Stimulated activated CD4-positive, alpha-beta T cell treated with anti-CD3 and anti-CD28 coated beads, Interleukin-1b, Interleukin-23, amount 100 ng/mL, for 1 hour (primary cell): ENCODE measurements at places on chromosomes 6 and 20.

DNA sequence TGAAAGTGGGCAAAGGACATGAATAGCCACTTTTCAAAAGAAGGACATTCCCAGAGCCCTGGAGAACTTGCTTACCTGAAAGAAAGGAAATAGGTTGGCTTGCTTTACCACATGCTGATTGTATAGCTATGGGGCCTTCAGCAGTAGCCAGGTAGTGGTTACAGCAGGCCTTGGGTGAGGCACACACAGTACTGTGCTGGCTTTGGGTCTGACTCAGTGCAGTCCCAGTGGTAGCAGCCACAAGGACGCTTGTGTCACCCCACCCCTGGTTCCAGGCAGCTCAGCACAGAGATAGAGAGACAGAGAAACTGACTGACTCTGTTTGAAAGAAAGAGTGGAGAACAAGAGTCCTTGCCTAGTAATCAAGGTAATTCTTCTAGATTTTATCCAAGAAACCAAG is 201.0 kb upstream of the EYS start:
- DNase-seq = no peak

- DNase-seq = no peak
Observed at GRCh38 chr6:133396233-133396983, 155.3 kb downstream of the EYA4 start.

GRCh38 chr6:133752129-133752528 is 136.8 kb upstream of the TCF21 start:
- no peak for DNase-seq

GRCh38 chr6:13573669-13574110 is 711 bp upstream of the SIRT5 start:
- DNase-seq = no peak

- no peak for DNase-seq
Observed at GRCh38 chr20:1272368-1273100, 6.4 kb downstream of the SNPH start.

DNA sequence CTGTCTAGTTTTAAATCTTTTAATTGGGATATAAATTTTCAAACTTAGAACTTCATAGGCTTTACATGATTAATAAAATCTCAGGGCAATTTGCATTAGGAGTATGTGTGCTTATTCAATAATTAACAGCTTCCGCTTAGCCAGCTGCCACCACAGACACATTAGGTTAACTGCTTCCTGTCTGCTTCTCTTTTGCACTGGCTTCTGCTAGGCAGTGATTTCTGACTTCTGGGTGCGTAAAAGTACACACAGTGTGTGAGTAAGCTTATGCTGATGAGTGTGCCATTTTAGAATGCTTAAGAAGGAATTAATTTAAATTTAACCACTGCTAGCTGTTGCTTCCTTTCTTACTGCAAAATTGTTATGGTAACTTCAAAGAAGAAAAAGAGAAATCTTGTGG is 73.9 kb downstream of the F13A1 start:
- no peak for DNase-seq

DNA sequence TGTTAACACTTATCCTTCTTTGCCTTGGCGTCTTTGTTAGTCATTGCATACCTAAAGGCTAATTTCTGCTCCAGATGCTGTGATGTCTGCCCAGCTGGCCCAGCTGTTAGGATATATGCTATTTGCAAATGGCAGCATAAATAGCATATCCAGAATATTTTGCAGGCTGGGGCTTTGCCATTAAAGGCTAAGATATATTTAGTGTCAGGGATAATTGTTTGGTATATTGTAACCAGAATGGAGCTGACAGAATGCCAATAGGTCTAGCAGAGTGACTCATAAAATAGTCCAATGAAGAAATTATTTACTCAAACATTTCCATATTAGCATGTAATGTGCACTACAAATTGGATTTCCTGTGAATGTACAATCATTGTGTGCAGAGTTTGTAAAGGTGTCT is 584.1 kb upstream of the FLRT3 start:
- no peak for DNase-seq

DNA sequence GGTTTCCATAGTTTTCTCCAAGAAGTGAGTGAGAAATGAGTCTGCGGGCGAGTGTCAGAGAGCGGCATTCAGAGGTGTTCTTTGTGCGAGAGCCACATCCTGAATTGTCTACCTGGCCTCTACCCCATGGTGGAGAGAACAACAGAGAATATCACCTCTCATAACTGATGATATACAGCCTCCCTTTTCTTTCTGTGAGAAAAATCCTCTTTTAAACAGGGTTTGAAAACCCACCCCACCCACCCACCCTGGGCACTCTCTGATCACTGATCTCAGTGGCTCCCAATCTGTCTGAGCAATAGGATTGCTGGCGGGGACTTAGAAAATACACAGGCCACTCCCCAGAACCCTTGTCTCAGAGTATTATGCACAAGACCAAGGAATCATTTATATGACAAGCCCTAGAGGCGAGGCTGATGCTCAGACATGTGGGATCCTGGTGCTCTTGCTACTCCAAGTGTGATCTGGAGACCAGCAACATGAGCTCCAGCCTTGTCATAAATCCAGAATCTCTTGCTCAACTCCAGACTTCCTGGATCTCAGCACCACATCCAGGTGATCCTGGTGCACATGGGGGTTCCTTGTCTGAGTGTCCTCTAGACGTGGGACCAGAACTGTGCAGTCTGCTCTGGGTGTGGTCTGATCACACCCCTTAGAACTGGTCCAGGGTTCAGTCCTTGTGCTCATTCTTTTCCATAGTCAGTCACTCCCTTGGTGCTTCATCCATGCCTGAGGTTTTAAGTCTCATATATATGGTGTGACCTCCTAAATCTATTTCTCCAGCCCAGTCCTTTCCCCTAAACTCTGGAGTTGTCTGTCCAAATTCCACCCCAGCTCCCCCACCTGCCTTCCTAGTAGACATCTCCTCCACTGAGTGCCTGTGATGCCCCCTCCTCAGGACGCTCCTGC is 5.3 kb downstream of the HLA-B start:
- no peak for DNase-seq

DNA sequence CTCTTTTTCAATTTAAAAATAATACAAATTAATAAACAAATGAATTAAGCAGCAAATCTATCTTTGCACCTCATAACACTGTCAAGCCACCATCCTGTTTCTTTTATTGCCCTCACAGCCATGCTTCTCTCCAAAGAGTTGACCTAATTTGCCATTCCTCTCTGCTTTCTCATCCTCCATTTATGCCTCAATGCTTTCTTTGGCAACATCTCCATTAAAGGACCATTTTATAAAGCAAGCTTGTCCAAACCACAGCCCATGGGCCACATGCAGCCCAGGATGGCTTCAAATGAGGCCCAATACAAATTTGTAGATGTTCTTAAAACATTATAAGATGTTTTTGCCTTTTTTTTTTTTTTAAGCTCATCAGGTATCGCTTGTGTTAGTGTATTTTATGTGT is 26.4 kb upstream of the MEI4 start:
- no peak for DNase-seq

DNA sequence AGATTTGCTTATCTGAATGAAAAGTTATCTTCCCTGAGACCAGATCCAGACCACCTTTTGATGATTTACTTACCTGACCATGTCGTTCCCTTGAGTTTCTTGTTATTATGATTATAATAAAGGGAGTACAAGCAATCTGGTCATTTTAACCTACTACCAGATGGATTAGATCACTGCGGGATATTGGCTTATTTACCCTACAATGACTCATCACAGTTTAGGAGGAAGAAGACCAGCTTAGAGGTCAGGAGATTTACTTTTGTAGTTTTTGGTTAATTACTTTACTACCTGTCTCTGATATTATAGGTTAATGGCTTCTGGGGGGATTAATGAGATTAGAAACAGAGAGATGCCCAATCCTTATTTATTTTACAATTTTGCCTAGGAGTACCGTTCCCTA is 10.7 kb downstream of the PKIB start:
- no peak for DNase-seq

- DNase-seq = no peak
Observed at GRCh38 chr6:128724738-128725137, 158.2 kb upstream of the LAMA2 start.

- DNase-seq = no peak
Observed at GRCh38 chr20:1324598-1325172, 4.3 kb downstream of the SDCBP2 start.

DNA sequence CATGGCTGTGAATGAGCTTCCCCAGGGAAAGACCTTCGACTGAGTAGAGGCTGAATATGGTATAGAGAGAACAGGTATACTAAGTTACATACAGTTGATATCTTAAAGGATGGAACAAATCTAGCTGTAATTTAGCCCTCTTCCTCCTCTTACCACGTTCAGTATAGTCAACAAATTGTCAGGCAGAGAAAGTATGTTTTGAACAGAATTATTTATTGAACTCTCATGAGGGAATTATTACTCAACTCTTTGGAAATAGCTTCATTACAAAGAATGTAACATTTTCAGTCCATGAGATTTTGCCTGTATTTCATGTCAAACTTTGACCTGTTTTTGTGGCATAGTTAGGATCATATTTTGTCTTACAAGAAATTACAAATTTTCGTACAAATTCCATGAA is 63.0 kb downstream of the SH3BGRL2 start:
- DNase-seq = no peak

DNA sequence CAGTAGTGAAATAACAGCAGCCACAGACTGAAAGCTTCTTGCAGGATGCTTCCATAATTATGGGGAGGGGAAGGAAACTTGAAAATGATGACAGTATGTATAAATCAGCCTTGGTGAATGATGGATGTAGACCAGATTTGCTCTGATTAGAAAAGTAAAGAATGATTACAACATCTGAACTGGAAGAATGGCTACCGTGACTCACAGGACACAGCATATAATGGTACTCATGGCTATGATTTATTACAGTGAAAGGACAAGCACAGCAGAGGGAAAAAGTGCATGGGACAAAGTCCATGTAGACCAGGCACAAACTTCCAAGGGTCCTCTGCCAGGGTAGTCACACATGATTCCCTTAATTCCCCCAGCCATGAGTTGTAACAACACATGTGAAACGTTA is 70.7 kb upstream of the POPDC3 start:
- no peak for DNase-seq

DNA sequence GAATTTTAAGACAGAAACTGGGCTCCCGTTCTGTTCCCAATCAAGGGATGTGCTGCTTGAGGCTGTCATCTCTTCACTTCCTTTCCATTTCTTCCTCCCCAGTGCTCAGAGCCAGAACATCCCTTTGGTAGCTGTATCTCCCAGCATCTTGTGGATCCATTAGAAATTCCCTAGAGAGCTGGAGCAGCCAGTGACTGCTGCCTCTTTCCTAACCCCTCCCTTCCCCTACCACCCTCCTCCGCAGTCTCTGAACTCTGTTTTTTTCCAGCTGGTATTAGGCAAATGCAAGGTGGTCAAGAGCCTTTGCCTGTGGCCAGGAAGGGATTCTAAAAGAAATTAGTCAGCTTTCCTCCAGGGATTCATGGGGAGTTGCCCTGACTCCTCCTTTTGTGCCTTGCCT is 208.0 kb downstream of the EYA2 start:
- DNase-seq = no peak

GRCh38 chr6:101396548-101397173 is 3.2 kb downstream of the GRIK2 start:
- no peak for DNase-seq

GRCh38 chr6:158801655-158802294 is 17.4 kb downstream of the EZR start:
- DNase-seq = no peak

DNA sequence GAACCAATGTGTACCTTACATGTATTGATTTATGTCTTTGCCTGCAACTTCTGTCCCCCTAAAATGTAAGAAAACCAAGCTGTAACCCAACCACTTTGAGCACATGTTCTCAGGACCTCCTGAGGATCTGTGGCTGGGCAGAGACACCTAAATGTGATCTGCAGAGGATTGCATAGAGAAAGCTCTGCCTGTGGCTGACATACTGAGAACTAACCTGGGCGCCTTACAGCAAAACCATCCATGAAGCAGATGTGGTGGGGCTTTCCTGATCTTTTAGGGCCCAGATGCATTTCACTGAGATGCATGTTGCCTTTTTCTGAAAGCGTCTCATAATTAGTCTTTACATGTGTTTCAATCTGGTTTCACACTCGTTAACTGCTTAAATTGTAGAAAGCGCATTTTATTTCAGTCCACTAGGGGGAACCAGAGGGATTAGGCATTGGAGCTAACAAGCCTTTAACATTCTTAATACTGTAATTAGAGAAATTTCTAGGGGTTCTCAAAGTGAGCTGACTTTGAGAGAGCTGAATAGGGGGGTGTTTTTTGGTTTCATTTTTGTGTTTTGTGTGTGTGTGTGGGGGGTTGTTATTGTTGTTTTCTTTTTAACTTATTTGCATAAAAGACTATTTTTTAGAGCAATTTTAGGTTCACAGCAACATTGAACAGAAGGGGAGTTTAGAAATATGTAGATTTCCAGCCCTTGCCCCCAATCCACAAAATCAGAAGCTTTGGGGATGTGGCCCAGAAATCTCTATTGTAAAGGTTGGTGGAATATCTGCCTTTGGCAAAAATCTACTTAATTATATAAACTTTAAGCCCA is 50.9 kb upstream of the FAM184A start:
- DNase-seq = no peak
